Activated CD4-positive, alpha-beta T cell treated with anti-CD3 and anti-CD28 coated beads for 48 hours (primary cell): ENCODE measurements at places on chromosomes 5 and 9.

GRCh38 chr5:171724468-171725204 lies 61.0 kb upstream of the SMIM23 start:
- no peak for DNase-seq

- DNase-seq, result no peak
Observed at GRCh38 chr5:9626955-9627354, 3.2 kb downstream of the TAS2R1 start.

DNA sequence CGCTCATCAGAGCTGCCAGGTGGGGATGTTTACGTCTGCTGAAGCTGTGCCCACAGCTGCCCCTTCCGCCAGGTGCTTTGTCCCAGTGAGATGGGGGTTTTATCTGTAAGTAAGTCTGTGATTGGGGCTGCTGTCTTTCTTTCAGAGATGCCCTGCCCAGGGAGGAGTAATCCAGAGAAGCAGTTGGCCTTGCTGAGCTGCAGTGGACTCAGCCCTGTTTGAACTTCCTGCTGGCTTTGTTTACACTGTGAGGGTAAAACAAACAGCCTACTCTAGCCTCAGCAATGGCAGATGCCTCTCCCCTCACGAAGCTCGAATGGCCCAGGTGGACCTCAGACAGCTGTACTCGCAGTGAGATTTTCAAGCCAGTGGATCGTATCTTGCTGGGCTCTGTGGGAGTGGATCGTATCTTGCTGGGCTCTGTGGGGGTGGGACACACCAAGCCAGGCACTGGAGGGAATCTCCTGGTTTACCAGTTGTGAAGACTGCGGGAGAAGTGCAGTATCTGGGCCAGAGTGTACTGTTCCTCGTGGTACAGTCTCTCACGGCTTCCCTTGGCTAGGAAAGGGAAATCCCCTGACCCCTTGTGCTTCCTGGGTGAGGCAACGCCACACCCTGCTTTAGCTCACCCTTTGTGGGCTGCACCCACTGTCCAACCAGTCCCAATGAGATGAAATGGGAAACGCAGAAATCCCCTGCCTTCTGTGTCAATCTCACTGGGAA lies 530.1 kb upstream of the DMAC1 start:
- no peak for DNase-seq

GRCh38 chr5:98292496-98292895 lies 481.0 kb upstream of the RGMB start:
- no peak for DNase-seq

DNA sequence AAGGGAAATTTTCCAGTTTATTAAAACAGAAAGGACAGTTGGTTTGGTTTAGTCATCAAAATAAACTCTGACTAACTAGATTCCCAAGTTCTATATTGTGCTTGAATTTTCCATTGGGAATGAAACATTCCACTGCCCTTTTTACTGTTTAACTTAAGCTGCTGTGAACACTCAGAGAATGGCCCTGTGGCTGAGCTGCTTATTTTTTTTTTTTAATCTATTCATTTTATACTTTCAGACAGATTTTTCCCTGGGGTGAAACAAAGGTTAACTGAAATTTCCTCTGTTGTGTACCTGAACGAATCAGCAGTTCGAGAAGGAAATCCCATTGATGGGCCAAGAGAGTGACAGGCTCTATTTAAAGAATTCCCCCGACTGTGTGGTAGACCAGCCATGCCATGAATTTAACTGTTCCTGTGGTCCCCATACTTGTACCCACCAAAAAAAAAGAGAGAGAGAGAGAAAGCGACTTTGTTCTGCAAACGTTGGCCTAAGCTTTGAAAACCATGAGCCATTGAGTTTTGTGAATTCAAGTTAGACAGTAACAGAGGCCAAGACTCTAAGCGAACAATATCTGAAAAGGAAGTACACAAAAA lies 138.7 kb upstream of the GRHPR start:
- DNase-seq, result no peak

DNA sequence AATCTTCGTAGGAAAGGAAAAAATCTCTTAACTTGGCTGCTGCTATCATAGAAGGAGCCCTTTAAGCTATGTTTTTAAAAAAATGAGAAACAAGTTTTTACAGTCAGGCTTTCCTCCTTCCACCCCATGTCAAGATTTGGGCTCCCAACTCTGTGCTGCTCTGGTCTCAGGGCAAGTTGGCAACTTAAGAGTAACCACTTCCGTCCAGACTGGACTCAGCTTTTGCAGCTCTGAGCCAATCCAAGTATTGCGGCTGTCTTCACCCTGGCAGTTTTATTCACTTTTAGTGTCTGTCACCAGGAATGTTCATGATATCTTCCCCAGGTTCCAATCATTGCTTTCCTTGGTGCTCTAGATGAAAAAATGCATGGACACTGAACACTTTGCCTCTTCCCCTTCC lies 115.9 kb upstream of the GAS1 start:
- no peak for DNase-seq

DNA sequence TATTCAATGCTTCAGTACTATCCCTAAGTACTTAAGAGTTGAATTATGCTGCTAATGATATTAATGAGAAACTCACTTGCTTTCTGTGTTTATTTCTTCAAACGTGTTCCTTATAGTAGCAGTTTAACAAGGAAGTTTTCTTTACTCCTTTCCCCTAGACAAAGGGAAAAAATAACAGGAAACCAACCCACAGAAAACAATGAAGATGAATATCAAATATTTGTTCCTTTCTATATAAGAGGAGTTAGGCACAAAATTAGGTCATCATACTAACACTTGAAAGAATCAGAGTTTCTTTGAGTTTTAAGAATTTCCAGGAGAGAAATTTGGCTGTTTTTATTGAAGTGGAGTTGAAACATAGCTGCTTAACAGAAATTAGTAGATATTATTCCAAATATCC lies 15.4 kb upstream of the OCLN start:
- no peak for DNase-seq

- DNase-seq, result no peak
Observed at GRCh38 chr5:171747061-171747859, 38.4 kb upstream of the SMIM23 start.

DNA sequence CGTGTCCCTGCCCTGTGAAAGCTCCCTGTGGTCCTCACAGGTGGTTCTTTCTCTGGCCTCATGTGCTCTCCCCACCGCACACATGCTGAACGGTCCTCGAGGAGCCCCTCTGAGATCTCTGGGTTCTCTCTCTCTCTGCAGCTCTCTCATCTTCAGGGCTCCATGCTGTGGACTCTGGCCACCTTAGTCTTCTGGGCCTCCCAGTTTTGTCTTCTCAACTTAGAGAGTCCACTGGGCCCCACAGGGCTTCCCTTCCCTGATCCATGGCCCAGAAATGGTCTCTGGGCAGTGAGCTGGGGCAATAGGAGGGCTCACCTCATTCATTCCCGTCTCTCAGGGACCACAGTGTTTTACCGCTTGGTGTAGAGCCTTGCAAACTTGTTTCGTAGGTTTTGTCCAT lies 26.4 kb downstream of the FGD3 start:
- no peak for DNase-seq

- DNase-seq, result no peak
Observed at GRCh38 chr5:126395198-126395597, 28.0 kb upstream of the GRAMD2B start.

DNA sequence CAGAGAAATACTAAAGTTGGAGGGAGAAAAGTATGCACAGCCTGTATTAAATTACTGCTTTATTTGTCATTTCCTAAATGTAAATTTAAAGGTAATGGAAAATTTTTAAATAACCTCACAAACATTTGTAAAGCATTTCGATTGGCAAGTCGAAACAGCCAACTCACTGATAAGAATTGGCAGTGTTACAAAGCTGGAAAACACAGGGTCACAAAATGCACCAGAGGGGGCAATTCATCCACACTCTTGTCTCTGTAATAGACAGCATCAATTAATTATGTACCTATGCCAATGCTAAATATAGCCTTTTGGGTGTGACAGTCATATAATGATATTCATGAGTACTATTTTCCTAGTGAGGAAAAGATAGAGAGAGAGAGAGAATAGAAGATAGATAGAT lies 140.6 kb upstream of the PRLR start:
- no peak for DNase-seq

DNA sequence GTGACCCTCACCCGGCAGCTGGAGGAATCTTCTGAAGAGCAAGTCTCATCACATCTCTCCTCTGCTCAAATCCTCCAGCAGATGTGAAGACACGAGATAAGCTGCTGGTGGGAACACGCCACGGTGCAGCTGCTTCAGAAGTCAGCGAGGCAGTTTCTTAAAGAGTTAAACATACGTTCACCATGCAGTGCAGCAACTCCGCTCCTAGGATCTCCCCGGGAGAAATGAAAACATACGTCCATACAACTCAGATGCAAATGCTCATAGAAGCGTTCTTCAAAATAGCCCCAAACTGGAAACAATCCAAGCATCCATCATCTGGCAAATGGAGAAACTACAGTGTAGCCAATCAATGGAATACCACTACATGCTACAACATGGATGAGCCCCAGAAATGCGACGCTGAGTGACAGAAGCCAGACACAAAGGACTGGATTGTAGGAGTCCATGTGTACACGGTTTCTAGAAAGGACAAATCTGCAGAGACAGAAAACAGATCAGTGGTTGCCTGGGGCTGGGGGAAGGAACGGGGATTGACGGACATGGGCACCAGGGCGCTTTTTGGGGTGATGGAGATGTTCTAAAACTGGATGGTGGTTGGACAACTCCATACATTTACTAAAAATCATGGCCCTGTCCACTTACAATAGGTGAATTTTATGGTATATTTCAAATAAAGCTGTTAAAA lies 150.6 kb downstream of the COL23A1 start:
- no peak for DNase-seq

DNA sequence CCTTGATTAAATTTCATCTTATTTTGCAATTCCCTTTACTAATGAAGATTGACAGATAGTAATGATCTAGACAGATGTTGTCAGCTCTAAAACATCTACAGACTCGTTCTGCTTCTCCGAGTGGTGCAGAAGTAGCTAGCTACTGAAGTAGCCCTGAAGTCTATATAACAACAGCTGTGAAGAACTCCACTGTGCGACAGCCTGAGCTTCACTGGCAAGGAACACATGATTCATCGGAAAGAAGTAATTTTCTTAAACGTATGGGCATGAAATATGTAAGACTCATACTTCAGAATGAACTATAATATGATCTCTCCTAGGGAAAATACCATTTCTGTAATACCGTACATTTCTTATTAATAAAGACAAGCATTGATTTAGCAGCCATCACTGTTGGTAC lies 96.2 kb downstream of the TRPM3 start:
- DNase-seq, result no peak

- DNase-seq, result no peak
Observed at GRCh38 chr5:115257981-115258380, 4.7 kb downstream of the PGGT1B start.

- no peak for DNase-seq
Observed at GRCh38 chr5:19745247-19745646, 242.8 kb downstream of the CDH18 start.

DNA sequence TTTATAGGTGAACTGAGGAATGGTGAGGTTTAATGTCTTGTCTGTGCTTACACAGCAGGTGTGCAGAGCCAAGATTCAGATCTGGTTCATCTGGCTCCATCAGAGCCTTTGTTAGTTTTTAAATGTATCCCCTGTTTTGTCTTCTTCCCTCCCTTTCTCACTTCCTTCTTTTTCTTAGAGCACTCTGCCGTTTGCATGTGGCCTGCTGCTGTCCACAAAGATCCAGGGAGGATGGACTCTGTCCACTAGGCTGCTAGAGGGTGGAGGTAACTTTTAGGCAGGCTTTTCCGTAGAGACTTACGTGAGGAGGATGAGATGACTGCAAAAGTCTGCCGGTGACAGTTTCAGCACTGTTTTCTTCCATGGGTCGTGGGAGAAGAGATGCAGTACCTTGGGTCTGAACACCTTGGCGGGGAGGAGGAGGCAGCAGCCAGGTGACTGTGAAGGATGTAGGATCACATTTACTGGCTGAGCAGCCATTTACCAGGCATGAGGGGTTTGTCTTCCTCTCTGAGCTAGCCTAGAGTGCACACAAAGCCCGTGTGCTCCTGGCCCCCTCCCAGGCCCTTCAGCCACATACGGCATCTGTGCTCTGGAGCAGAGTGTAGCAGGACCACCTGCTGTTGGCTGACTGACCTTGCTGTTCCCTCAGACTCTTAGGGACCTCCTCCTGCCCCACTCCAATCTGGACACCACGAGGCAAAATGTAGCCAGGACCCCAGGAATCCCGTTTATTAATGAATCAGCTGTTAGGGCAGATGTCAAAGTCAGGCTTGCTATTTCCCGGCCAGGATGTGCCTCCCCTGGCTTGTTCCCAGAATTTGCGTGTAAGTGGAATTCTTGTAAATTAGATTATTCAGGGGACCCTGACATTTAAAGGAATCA lies 1.8 kb downstream of the NTMT1 start:
- DNase-seq, result no peak

DNA sequence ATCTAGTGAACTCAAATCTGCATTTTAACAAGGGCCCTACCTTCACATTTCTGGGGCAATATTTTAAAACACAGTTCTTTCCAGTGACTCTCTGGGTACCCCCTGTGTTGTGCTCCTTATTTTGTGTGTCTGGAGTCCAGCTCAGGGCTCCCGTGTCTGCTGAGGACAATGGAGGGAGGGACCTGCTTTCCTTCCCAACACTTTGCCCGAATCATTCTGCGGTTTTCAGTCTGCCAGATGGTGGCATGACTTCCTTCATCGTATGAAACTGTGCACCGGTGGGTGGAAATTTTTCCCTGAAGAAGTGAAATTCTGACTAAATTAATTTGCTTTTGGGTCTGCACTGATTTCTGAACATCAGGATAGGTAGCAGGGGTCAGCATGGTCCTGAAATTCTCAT lies 153.6 kb upstream of the CD180 start:
- DNase-seq, result no peak
